ENCODE measurements at places on chromosomes 13 and 19.

- DNase-seq, result no peak
Measured at GRCh38 chr13:66405908-66406802, 824.0 kb downstream of the PCDH9 start.

DNA sequence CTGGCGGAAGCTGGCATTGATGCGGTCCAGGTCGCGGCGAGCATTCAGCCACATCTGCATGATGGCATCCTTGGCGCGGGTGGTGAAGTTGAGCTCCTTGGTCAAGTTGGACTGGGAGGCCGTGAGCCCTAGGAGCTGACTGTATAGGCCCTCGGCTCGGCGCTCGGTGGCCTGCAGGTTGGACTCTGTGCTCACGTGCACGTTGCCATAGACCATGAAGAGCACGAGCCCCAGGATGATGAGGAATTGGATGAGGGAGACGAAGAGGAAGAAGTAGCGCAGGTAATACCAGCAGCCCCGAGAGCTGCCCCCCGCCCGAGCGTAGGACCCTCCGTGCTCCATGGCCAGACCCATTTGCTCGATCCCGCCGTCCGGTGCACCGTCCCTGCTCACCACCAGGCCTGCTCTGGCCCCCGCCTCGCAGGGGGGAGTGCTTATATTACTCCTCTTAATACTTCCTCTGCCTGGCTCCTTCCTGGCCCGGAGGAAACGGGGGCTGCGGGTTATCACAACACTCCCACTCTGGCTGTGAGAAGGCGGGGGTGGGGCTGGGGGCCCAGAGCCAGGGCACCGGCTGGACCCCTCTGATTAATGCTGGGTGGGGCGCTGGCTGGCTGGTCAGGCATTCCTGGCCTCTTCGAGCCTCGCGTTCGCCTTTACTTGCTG lies at the start of gene PLVAP:
Gene PLVAP (minus strand): TSS at position 408 of the 666 bp plus-strand sequence. CDS start 54 bp downstream, at position 354.
- DNase-seq, result no peak

DNA sequence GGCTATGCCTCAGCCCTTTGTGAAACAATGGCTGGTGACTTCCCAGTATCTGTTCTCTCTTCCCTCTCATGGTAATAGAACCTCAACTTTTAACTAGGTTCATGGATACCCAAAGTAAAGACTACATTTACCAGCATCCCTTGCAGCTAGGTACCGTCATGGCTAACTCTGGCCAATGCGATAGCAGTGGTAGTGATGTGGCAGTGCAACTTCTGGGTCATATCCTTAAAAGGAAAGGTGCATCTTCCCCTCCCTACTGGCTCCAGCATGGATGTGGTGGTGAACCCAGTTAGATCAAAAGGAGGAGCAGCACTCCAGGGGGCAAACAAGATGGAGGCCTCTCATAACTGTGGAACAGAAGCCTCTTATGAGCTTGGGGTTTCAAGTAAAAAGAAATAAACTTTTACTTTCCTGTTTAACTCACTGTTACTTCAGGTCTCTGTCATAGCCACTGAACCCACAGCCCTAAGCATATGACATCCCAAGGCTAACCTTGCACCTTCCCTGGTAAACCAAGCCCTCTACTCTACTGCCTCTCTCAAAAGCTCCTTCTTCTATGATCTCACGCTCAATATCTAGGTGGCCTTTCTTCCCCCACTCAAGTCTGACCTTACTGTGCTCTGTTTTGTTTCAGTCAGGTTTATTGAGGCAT lies 104.4 kb downstream of the DOCK9 start:
- DNase-seq, result no peak

DNA sequence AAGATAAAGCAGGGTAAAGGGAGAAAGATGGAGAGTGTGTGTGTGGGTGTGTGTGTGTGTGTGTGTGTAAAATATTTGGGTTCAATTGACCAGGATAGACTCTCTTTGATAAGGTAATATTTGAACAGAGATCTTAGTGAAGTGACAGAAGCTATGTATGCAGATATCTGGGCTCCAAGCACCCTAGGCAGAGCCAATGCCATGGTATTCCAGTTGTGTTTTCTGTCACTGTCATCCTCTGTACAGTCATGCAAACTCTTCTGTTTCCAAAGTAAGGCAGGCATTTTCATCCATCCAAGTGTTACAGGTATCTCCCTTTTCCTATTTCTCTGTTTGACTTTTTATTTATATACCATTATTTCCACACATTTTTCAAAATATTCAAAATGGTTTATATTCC lies 13.5 kb downstream of the DGKH start:
- no peak for DNase-seq

DNA sequence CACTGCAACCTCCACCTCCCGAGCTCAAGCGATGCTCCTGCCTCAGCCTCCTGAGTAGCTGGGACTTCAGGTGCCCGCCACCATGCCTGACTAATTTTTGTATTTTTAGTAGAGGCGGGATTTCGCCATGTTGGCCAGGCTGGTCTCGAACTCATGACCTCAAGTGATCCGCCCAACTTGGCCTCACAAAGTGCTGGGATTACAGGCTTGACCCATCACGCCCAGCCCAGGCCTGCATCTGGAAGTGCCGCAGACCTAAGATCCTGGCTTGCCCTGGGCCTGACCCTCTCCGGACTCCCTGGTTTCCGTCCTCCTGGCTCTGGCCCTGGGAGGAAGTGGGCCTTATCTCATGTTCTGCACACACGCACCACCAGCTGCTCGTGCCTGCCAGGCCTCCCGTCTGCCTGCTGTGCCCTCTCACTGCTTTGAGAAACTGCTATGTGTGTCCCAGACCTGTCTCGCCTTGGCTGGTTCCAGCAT lies 4.7 kb upstream of the PTGIR start:
- no peak for DNase-seq

DNA sequence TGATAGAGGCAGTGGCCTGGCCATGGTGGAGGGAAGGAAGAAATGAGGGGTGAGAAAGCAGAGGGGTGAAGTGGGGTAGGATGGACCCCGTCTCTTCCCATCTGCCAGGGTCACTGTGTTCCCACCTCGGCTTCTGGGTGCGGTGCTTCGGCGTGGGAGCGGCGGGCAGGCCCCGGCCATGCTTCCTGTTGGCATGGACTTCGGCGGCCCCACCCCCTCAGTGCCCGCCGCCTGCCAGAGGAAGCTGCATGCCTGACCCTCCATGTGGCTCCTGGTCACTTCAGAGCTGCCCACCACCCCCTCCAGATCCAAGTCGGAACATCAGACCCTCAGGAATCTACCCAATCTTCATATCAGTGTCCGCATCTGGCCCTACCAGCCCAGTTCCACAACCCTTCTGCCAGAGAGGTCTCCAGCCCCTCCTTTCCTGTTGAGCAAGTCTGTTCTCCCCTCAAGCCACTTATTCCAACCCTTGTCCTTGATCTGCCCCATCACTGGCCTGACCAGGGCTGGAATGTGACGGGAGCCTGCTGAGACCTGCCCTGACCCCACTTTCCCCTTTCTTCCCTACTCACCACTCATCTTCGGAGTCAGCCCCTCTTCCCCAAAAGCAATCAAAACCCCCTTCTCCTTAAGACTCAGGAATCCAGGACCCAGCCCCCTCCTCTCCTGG lies 1.5 kb downstream of the KCNN4 start:
- DNase-seq, result no peak

DNA sequence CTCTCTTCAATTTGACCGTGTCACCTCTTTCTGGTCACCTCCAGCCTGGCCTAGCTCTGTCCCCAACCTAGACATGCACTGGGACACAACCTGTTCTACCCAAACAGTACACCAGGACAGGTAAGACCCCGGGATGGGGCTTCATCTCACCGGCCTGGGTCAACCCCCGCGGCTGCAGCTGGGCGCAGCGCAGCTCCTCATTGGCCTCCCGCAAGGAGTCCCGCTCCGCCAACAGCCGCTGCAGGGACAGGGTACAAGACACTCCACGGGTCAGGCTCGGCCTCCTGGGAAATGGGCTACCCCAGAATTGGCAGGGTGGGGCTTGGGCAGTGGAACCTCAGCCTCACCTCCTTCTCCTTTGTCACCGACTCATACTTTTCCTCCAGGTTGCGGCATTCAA lies 7.7 kb downstream of the HOOK2 start:
- no peak for DNase-seq

Measured in activated T-helper 1 cell treated with anti-CD3 and anti-CD28 coated beads, Interleukin-2, amount 50 U/mL, for 16 hours (primary cell).